ENCODE measurements at places on chromosomes 13 and 19.

GRCh38 chr19:40598918-40599307, 2.3 kb upstream of the LTBP4 start:
- DNase-seq: no peak

DNA sequence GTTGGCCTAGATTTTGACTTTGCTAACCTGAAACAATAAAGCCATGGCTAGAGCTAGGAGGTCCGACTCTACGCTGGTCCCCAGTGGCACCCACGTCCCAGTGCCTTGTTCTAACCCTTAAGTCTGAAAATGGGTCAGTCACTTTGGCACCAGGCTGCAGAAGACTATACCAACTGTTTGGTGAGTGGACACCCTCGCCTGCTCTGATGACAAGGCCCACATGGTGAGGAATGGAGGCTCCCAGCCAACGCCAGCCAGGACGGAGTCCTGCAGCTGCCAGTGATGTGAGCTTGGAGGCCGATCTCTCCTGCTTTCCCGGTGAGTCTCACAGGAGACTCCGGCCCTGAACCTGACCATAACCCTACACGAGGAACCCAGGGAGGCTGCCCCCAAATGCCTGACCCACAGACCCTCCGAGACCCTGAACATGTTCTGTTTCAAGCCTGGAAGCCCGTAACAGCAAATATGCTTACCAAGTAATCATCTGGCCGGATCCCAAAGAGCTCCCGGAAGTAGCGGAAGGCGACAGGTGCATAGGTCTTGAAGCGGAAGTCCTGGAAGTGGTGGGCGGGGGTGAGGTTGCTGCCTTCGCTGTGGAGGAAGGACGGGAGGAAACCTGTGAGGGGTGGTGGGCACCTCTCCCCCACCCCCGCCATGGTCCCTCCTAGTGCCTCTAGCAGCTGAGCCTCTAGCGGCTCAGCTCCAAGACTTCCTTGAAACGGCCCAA, 34.1 kb upstream of the CACTIN start:
- no peak for DNase-seq

DNA sequence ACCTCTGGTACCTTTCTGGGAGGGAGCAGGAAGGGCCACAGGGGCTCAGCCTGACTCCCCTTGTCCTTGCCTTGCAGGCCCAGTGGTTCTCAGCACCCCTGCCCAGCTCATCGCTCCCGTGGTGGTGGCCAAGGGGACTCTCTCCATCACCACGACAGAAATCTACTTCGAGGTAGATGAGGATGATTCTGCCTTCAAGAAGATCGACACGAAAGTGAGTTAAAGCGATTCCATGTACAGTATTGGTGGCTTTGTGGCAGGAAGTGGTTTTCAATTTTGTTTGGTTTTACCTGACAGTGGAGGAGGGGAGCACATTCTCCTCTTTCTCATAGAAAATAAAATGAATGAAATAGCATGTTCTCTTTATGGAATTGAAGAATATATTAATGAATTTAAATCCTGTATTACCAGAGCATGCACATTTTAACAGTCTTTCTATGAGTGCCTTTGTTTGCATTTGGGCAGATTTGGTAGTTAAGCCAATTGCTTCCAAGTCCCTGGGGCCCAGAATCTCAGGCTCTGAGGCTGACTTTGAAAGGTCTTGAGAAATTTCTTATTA, 4.1 kb downstream of the MAB21L1 start:
- DNase-seq: no peak

DNA sequence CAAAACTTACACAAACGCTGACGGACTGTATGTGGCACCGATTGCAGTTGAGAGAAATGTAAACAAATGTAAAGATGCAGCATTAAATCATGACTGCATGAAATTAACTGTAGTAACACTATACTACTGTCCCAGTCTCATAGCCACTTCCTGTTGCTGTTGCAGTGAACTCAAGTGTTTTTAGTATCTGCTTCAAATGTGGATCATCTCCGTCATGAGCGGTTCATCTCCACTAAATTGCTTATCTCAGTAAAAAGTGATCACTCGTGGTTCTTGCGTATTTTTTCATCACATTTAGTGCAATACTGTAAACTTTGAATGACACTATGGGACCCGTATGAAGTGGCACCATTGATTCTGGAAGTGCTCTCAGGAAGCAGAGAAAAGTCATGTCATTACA, 60.3 kb upstream of the RNF113B start:
- DNase-seq: no peak

DNA sequence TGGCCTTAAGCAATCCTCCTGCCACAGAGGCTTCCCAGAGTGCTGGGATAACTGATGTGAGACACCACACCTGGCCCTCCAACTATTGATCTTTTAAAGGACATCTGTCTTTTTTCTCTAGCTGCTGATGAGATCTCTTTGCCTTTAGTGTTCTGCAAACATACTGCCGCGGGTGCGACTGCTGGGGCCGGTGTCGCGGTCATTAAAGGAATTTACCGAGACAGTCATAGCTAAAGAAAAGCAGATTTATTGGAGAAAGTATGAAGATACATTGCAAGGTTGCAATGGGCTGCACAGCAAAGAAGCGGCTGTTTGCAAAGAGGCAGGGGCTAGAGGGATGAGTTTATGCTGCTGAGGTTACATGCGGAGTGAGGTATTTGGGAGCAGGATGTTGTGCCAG, 31.2 kb upstream of the LRRC4B start:
- DNase-seq: no peak

- no peak for DNase-seq
Measured at GRCh38 chr19:35204799-35205732, 23.5 kb downstream of the FAM187B start.

GRCh38 chr19:50060107-50060506, 34.3 kb downstream of the ZNF473 start:
- DNase-seq: no peak

Measured in activated CD4-positive, alpha-beta T cell treated with anti-CD3 and anti-CD28 coated beads, Interleukin-2, Interleukin-4, amounts not matched to agents 100 ng/mL and 50 ng/mL, durations not matched to agents 16 hours and 8 hours (primary cell).